ENCODE measurements at places on chromosomes 5 and 9.
A peak's percentile ranks its signal among the peaks of the same experiment; 100 is the strongest.

GRCh38 chr9:85290019-85290418, 451.7 kb downstream of the AGTPBP1 start:
- no peak for DNase-seq

DNA sequence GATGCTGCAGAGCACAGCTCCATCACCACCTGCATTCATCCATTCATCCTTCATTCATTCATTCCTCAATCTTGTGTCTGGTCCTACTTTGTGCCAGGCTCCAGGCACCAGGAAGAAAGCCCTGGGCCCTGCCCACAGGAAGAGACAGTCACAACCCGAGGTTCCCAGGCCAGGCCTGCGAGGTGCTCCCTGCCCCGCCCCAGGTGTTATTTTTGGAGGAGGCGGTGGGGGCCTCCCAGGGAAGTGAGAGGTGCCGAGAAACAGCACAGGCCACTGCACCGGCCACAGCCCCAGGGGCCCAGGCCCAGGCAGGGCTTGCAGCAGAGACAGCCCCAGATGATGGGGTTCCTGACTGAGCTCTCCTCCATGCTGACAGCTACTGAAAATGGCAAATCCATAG, 33.4 kb downstream of the VAV2 start:
- no peak for DNase-seq

DNA sequence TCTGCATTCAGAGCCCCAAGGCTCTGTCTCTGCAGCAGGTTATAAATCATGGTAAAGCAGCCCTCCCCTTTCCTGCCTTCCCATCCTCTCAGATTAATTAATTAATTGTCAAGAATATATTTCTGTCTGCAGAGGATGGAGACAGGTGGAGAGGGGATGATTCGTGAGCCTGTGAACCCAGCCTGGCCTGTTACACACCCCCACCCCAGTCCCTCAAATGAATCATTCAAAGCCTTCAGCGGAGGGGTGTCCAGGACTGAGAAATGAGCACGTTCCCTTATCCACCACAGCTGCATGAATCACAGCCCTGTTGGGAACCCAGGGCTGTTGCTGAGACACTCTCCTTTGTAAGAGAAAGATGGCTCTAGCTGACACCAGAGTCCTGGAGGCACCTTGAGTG, 56.0 kb downstream of the NIPAL4 start:
- DNase-seq: no peak

DNA sequence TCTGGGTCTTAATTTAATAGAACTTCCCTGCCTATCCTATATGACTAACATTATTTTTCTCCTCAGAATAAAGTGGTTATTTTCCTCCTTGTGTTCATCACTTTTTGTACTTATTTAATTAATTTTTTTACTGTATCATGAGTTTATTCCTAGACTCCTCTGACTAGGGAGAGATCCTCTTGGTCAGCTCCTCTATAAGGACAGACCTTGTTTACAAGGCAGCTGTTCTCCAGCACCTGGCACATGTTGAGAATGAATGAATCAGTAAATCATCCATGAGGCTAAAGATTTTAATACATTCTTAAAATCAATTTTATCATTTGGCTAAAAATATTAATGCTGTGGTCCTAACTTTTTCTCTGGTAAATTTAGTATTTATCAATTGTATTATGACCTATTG, 139.8 kb downstream of the NUDT12 start:
- DNase-seq: no peak

DNA sequence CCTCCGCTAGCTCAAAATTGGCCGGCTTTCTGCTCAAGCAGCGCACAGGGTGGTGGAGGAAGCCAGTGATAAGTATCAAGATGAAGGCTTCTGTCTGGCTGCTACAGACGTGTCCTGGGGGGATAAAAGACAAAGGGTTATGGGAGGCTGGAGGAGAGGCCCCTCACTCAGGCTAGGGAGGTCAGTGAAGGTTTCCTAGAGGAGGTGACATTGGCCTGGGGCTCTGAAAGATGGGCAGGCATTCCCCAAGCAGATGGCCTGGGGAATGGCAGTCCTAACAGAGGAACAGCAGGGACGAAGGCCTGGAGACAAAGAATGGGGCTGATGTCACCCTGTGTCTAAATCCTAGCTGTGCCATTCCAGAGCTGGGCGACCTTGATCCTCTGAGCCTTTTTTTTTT, 32.3 kb downstream of the OLFML2A start:
- DNase-seq: no peak

GRCh38 chr5:1724822-1725602, 74.6 kb downstream of the MRPL36 start:
- no peak for DNase-seq

- DNase-seq: no peak
Observed at GRCh38 chr9:105510024-105510423, 47.9 kb upstream of the FKTN start.

DNA sequence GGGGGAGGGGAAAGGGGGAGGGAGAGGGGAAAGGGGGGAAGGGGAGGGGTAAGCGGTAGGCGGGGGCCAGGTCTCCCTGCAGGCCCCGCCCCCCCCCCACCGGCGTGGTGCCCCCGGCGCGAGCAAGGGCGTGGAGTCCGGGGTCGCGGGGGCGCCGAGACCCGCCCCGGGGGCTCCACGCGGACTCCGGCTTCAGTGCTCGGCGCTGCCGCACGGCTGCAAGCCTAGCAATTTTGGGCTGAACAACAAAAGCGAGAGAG, 10.8 kb downstream of the C9orf50 start:
- DNase-seq: no peak

- DNase-seq: no peak
Observed at GRCh38 chr5:105688227-105688792, 1982.4 kb downstream of the EFNA5 start.

DNA sequence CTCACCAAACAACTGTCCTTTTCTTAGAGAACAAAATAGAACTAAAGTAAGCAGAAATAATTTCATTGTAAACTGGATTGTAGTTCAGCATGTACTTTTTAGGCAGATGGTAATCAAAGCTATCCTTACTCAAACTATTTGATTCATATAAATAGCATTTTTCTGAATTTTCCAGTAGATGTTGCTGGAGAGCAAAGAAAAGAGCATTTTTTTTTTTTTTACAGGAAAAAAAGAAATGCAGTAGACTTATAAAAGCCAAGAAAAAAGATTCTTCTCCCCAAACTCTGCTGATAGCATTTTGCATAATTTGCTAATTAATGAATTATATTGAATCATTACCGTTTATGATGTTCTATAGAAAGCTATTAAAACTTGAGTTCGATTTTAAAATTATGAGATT, 715.3 kb upstream of the WWC1 start:
- DNase-seq: no peak

DNA sequence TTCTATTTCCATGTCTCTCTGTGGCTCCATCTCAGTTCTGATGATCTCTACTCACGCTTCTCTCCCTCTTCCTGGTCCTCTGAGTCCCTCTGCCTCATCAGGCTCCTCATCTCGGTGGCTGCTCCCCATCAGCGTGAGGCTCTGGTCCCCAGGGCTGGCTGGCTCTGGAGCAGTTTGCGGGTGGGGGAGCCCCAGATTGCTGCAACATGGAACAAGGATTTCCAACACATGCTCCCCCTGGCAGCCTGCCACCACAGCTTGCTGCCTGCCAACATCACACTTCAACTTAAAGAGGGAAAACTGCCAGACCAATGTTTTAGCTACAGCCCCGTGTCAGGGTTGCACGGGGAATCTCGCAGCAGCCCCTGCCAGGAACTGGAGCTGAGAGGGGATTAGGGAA, 77.2 kb upstream of the NEK6 start:
- no peak for DNase-seq

GRCh38 chr5:96387616-96388015, 45.4 kb downstream of the PCSK1 start:
- DNase-seq: no peak

DNA sequence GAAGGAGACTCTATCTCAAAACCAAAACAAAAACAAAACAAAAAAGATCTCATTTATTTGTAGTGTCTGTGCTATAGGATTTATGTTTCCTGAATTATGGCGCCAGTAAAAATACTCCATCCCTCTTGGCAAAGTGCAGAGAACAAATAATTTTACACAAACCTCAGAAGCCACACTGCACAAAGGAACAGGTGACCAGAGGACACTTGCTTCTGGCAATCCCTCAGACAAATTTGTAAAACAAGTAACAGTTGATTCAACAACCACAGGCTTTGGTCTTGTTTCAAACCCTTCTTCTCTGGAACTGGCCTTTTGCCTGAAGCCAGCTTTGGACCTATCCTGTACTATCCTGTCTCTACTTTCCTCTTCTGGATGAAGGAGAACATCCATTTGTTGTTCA, 502.1 kb downstream of the DMAC1 start:
- no peak for DNase-seq

DNA sequence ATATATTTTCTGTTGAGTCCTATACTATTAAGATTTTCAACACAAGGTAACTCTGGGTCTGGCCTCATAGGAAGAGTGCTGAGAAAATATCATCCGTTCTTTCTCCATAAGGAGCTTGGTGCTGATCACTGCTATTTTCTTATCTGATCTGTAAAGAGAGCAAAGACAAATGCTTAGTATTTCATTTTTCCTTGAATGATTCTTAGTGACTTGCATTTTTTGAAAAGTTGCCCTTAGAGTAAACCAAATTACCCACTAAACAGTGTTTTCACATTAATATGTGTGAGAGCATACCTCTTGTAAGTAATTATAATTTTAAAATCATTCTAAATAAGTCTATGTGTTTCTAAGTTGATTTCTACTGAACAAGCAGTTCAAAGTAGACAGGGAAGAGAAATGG, 121.3 kb upstream of the CTSV start:
- no peak for DNase-seq

DNA sequence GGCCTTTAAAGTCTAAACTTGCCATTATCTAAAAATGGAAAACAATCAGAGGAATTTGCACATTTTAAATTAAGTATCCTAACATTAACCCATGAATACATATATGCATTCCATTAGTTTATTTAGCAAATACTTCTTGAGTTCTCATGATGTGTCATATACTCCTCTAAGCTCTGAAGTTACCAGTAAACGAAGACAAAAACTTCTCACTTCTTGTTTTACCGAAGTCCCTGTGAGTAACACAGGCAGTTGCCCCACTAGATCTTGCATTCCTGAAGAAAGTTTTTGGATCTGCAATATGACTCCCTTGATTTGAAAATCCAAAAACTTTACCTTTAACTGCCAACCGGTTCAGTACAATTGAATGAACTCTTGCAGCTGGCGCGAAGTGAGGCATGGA, 439.0 kb upstream of the MPDZ start:
- peak; percentile 21 for DNase-seq

GRCh38 chr9:99192786-99193465, 28.8 kb downstream of the ALG2 start:
- no peak for DNase-seq

DNA sequence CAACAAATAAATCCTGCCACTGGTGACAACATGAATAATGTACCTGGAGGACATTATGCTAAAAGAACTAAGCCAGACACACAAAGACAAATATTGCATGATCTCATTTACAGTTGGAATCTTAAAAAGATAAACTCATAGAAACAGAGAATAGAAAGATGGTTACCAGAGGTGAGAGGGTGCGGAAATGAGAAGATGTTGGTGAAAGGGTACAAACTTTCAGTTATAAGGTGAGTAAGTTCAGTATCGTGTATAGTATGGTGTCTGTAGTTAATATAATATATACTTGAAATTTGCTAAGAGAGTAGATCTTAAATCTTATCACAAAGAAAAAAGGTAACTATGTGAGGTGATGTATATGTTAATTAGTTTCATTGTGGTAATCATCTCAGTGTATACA, 63.3 kb downstream of the PRRC1 start:
- DNase-seq: no peak

DNA sequence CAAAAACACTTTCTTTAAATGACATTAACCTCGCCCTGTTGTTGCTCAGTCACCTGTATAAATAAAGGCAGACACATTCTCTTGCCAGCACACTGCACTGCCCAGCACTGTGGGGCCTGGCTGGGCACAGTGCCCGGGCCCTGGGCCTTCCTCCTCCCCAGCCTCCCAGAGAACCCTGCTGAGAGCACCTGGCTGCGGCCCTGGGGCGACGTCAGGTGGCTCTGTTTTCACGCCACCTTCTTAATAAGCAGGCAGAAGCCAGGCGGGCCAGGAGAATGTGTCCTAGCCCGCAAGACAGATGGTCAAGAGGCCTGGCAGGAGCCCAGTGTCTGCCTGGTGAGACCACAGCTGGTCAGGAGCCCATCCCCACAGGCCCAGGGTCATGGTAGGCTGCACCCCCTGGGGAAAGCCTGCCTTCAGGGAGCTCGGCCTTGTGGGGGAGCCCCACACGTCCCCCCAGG, 8.2 kb upstream of the AGPAT2 start:
- DNase-seq: no peak

DNA sequence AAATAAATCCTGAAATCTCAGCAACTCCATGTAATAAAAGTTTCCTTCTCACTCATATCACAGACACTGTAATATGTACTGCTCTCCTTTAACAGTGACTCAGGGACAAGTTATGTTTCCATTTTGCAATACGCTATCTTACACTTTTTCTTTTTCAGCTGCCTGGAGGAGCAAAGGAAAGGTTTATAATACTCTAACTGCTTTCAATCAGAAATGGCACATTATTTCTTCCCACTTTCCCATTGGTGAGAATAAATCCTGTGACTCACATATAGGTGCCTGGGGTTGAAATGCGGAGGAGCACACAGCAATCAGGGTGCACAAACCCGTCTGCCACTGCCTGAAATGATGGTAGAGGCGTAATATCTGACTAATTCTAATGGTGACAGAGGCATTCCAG, 186.6 kb downstream of the HINT1 start:
- no peak for DNase-seq

DNA sequence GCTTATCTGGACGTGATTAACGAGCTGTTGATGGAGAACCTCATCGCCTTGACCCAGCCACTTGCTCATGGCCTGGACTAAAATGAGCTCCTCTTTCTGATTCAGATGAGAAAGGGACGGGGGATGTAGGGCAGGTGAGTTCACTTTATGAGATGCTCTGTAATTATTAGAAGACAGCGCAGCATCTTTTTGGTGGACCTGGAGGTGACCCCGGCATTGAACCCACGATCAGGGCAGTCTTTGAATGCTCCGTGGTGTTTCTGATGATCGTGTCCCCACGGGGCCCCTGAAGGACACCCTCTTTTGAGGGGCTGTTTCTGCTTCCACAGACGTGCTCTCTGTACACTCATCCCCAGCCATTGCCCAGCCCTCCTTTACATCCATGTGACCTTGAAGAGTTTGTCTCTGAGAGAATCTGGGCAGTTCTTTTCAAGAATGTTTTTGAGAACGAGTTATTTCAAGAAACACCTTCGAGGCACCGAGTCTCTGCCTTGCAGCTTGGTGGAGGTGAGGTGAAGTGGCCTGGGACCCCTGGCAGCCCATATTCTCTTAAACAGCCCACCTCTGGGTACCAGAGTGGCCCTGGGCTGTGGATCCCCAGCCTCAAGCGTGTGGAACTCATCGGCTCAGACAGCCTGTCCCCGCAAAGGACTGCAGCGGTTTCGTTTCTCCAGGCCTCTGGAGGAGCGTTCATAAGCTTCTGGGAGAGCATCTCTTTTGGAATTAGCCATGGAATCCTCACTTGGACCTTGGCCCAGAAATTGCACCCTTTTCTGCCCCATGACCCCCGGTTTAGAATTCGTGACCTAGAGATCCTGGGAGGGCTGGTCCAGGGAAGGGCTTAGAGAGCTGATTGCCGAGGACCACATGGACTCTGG, 50.3 kb downstream of the COL5A1 start:
- DNase-seq: no peak
